ENCODE measurements at places on chromosomes 4 and X. TPM values are rescaled to one million over a fixed set of nuclear protein-coding genes. Genes with fewer than 3 reads are reported as not detected.
A peak's percentile ranks its signal among the peaks of the same experiment; 100 is the strongest.

GRCh38 chr4:82422616-82423015 is 7.6 kb downstream of the HNRNPDL start:
- no peak overlapping the region for H3K27ac ChIP-seq
- H3K4me3 ChIP-seq = no peak overlapping the region
- H3K4me1 ChIP-seq = no peaks in the 10 kb centered on the region
- no peaks in the 10 kb centered on the region for H3K27me3 ChIP-seq

The OR13H1 gene
- not detected for total RNA-seq

DNA sequence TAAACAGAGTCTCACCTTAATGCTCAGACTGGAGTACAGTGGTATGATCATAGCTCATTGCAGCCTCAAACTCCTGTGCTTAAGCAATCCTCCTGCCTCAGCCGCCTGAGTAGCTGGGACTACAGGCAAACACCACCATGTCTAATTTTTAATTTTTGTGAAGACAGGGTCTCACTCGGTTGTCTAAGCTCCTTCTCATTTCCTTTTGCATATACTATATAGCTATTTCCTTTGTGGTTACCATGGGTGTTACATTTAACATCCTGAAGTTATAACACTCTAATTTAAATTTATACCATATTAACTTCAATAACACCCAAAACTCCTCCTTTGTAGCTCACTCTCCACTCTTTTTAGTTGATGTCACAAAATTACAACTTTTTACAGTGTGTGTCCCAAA is 114.3 kb downstream of the DCK start:
- no peaks in the 10 kb centered on the region for H3K36me3 ChIP-seq
- no peaks in the 10 kb centered on the region for H3K27me3 ChIP-seq
- peak; percentile 1 for DNase-seq
- no peaks in the 10 kb centered on the region for H3K4me1 ChIP-seq

DNA sequence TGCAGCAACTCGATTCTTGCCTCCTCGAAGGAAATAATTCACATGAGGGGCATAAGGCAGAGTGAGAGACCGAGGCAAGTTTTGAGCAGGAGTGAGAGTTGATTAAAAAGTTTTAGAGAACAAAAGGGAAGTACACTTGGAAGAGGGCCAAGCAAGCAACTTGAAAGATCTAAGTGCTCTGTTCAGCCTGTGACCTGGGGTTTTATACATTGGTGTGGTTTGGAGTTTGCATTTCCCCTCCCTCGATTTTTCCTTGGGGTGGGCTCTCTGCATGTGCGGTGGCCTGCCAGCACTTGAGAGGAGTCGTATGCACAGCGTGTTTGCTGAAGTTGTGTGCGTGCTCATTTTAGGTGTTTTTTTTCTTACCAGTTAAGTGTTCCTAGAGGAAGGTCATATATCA is 356.4 kb downstream of the KLHL4 start:
- H3K4me1 ChIP-seq = no peaks in the 10 kb centered on the region
- H3K36me3 ChIP-seq = no peaks in the 10 kb centered on the region
- no peaks in the 10 kb centered on the region for H3K27me3 ChIP-seq
- no peak overlapping the region for H3K27ac ChIP-seq
- no peak overlapping the region for H3K4me3 ChIP-seq
- DNase-seq = no peak

The ZMAT1 gene
- 2.5 TPM for total RNA-seq

DNA sequence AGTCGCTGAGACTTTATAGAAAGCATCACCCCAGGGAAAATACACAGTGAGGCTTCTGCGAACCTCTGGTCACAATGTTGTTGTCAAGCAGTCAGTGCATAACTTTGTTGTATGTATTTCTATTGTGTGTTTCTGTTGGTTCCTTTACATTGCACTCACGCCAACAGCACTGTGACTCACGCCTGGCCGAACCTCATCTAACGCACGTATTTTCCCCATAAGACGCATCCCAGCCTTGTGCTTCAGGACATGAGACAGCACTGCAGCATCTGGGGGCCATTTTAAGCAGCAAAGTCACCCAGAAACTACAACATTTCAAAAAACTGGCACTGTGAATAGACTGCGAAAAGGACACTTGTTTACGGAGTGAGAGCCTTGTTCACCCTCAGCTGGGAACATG is 30.6 kb downstream of the TBL1X start:
- H3K4me1 ChIP-seq = no peaks in the 10 kb centered on the region
- DNase-seq = no peak
- H3K36me3 ChIP-seq = peaks cover 3% of the 10 kb centered on the region
- no peaks in the 10 kb centered on the region for H3K27me3 ChIP-seq
- H3K27ac ChIP-seq = no peak overlapping the region
- no peak overlapping the region for H3K4me3 ChIP-seq

The FRMD7 gene
- not detected for total RNA-seq

The MRPL1 gene
- 33.5 TPM for total RNA-seq

The KLHL4 gene
- total RNA-seq = 0.34 TPM

The TMEM156 gene
- total RNA-seq = not detected

DNA sequence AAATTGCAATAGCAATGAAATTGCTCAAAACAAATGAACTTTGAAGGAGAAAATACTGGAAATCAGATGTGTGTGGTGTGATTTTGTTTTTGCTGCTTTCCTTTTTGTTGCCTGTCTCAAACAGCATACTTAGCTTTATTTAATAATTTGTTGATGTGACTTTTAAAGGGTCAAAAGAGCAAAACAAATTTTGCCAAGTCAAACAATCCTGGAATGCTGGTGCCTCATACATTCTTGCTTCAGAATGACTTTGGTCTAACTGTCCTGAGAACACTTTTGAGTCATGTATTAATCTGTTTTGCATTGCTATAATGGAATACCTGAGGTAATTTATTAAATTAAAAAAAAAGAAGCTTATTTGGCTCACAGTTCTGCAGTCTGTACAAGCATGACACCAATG is 3.4 kb downstream of the PF4V1 start:
- H3K4me3 ChIP-seq = no peak overlapping the region
- no peaks in the 10 kb centered on the region for H3K27me3 ChIP-seq
- H3K36me3 ChIP-seq = no peaks in the 10 kb centered on the region
- H3K27ac ChIP-seq = no peak overlapping the region
- no peaks in the 10 kb centered on the region for H3K4me1 ChIP-seq

The PDE6B gene
- 10.4 TPM for total RNA-seq

- H3K27ac ChIP-seq = no peak overlapping the region
- H3K4me1 ChIP-seq = no peaks in the 10 kb centered on the region
- H3K4me3 ChIP-seq = no peak overlapping the region
- H3K27me3 ChIP-seq = peaks cover 23% of the 10 kb centered on the region
Observed at GRCh38 chr4:46984781-46985180, 8.6 kb downstream of the GABRA4 start.

DNA sequence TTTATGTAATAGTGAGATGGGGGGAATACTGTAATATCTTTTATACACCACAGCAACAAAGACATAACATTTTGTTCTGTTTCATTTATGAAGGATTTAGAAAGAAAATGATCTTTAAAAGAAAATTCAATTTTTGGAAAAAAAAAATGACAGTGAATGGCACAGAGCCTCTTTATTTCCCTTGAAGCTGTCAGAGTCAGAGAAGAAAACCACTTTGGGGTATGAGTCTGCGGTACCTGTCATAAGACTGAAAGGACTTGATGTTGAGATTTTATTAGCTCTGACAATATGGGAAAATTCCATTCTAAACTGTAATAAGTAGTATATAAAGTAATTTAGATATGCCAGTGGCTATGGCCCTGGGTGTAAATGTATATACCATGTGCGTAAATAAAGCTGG is 134.8 kb downstream of the GALNTL6 start:
- H3K4me1 ChIP-seq = no peaks in the 10 kb centered on the region
- no peaks in the 10 kb centered on the region for H3K27me3 ChIP-seq
- no peaks in the 10 kb centered on the region for H3K36me3 ChIP-seq
- no peak for DNase-seq
- no peak overlapping the region for H3K4me3 ChIP-seq

DNA sequence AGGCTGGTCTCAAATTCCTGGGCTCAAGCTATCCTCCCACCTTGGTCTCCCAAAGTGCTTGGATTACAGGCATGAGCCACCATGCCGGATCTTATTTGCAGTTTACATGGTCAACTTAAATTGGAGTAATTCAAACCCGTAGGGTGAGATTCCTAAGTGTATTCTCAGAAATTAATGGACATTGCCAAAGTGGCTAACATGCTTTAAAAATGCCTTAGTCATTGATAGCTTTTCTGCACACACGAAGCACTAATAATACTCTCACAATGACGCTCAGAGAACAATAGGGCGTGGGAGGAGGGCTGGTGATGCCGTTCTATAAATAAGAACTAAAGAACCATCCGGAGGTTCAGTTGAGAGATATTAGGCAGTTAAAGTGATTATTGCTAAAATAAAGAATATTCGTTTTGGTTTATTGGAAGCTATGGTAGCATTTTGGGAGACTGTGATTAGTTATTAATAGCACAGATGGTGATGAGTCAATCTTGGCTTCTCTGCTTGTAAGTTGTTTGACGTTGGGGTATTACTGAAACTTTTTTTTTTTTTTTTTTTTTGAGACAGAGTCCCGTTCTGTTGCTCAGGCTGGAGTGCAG is 79.1 kb downstream of the TRAPPC11 start:
- H3K4me3 ChIP-seq = no peak overlapping the region
- no peaks in the 10 kb centered on the region for H3K36me3 ChIP-seq
- H3K4me1 ChIP-seq = no peaks in the 10 kb centered on the region
- no peak for DNase-seq
- no peaks in the 10 kb centered on the region for H3K27me3 ChIP-seq

DNA sequence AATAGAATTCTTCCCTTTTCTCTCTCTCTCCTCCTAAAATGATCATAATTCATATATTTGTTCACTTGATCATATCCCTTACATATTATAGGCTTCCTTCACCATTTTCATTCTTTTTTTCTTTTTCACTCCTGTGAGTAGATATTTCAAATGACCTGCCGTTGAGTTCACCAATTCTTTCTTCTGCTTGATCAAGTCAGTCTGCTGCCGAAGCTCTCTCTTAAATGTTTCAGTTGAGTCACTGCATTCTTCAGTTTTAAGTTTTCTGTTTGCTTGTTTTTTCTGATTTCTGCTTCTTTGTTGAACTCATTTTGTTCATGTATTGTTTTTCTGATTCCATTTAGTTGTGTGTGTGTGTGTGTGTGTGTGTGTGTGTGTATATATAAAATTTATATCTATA is 354.3 kb downstream of the GPAT3 start:
- H3K27me3 ChIP-seq = no peaks in the 10 kb centered on the region
- no peak for DNase-seq
- no peaks in the 10 kb centered on the region for H3K36me3 ChIP-seq
- no peak overlapping the region for H3K27ac ChIP-seq

GRCh38 chrX:39854772-39855747 is 242.7 kb downstream of the BCOR start:
- peak overlapping the region; percentile 4 for H3K27ac ChIP-seq
- DNase-seq = no peak
- no peaks in the 10 kb centered on the region for H3K27me3 ChIP-seq
- H3K36me3 ChIP-seq = no peaks in the 10 kb centered on the region
- no peak overlapping the region for H3K4me3 ChIP-seq

DNA sequence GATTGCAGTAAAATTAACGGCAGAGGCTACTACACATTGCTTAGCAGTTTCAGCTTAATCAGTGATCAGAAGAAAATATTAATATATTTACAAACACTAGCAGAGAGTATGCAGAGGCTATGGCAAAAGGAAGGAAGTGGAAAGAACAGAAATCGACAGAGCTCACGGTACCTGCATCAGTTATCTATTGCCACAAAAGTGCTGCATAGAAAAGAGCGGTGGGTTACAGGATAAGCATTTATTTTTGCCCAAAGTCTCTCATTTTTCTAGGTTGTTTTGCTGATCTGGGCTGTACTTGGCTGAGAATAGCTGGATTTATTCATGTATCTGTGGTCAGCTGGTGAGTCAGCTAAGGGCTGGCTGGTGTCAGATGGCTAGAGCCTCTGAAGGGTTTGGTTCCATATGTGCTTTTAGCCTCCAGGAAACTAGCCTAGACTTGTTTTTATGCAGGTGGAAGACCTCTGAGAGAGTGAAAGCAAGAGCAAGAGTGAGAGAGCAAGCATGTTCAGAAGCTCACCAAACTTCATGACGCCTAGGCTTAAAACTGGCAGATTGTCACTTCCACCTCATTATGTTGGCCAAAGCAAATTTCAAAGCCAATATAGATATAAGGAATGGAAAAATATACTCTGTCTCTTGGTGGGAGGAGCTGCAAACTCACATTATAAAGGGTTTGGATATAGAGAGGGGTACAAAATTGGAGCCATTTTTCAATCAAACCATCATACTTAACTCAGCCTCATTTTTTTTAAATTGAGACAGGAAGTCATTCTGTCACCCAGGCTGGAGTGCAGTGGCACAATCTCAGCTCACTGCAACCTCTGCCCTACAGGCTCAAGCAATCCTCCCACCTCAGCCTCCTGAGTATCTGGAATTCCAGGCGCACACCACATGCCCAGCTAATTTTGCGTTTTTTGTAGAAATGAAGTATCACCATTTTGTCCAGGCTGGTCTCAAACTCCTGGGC is 153.2 kb upstream of the RPL34 start:
- no peak for DNase-seq
- H3K27me3 ChIP-seq = no peaks in the 10 kb centered on the region

DNA sequence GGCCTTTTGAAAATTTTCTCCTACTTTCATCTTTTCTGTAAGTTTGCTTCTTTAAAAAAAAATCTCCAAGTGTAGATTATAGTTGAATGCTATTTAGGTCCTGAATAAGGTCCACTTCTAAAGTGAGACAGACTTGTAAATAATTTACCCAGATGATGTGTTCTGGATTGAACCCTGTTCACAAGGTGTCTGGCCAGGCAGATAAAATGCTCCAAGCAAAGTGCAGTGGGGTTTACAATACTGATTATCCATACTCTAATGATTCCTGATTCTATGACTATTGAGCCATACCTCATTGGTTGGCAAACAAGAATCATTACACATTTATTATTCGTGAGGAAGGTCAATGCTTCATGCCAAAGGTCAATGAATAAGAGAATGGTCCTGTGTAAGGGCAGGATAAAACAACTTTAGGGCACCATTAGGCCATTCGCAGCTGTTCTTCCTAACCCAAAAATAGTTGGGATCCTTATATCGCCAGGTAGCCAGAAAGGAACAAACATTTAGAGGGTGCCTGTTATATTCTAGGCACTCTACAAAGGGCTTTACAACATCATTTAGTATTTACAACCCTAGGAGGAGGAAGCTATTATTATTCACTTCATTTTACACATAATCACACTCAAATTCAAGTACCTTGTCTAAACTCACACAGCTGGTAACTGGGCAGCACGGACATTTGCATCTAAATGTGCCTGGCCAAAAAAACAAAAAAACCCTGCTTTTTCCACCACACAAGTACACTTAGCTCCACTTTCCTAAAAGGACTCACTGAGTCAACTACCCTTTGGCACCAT is 18.6 kb upstream of the SAT1 start:
- H3K27me3 ChIP-seq = no peaks in the 10 kb centered on the region
- DNase-seq = no peak
- H3K36me3 ChIP-seq = no peaks in the 10 kb centered on the region
- H3K27ac ChIP-seq = no peak overlapping the region
- no peak overlapping the region for H3K4me3 ChIP-seq
- no peaks in the 10 kb centered on the region for H3K4me1 ChIP-seq

The TRPC5OS gene
- not detected for total RNA-seq

GRCh38 chrX:45505214-45505613 is 304.5 kb upstream of the DIPK2B start:
- H3K27me3 ChIP-seq = peaks cover 3% of the 10 kb centered on the region
- H3K27ac ChIP-seq = no peak overlapping the region
- no peak overlapping the region for H3K4me3 ChIP-seq
- DNase-seq = peak; percentile 15
- no peaks in the 10 kb centered on the region for H3K4me1 ChIP-seq

The PNMA3 gene
- total RNA-seq = 0.90 TPM

The TMEM271 gene
- total RNA-seq = 3.6 TPM

The ZNF630 gene
- total RNA-seq = 1.6 TPM

GRCh38 chr4:114780205-114780604 is 181.6 kb downstream of the UGT8 start:
- no peak overlapping the region for H3K27ac ChIP-seq
- peak; percentile 85 for DNase-seq
- no peaks in the 10 kb centered on the region for H3K27me3 ChIP-seq
- peaks cover 36% of the 10 kb centered on the region for H3K4me1 ChIP-seq
- no peaks in the 10 kb centered on the region for H3K36me3 ChIP-seq

All from A673 (cell line).